NCI-H1417 treated with DMSO at 0.1 percent for 48 hours (cell line): ENCODE measurements at places on chromosomes 6 and 20.

DNA sequence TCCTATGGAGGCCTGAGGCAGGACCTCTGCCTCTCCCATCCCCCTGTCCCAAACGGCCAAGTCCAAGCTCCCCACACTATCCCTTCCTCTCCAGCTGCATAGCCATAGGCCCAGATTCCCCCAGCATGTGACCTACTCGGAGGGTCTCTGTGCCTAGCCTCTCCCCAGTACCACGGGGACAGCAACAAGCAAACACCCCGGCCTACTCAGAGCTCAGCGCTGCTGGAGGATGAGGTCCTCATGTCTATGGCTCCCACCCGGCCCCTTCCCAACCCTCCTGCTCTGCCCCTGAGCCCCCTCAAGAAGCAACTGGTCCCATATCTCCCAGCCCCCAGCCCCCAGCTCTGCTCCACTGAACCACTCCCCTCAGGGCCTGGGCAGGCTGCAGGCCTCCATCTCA lies 24.2 kb downstream of the RNASET2 start:
- no peak for DNase-seq

GRCh38 chr6:24052590-24052961 lies 73.4 kb upstream of the NRSN1 start:
- DNase-seq = no peak

GRCh38 chr6:161748535-161749416 lies 474.9 kb upstream of the AGPAT4 start:
- DNase-seq = no peak

DNA sequence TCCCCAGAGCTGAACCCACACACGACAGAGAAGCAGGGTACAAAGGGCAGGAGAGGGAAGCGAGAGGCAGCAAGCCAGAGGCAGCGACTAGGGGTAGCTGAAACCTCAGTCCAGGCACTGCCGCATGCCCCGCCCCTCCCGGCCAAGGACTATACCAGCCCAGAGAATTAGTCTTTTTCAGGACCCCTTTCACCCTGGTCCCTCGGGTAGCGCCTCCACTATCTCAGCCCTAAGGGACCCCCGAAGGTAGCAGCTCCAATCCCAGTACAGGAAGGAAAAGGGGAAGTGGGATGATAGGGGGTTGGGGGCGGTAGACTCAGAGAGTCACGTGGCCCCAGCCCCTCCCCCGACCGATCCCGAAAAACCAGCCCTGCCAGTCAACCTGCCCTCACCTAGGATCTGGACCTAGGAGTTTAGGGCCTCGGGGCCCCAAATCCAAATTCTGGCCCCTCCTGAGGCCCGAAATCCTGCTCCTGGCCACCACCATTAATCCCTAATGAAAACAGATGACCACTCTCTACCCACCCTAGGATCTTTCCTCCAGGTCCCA lies 1.3 kb downstream of the RGL2 start:
- no peak for DNase-seq

- DNase-seq = peak; percentile 56
These were observed 195.9 kb downstream of the CDH4 start for GRCh38 chr20:61447952-61448351.

GRCh38 chr6:15845492-15845891 lies 182.7 kb upstream of the DTNBP1 start:
- DNase-seq = no peak

GRCh38 chr6:51570168-51570921 lies 517.1 kb downstream of the PKHD1 start:
- DNase-seq = no peak

GRCh38 chr6:168602576-168602975 lies 161.6 kb downstream of the SMOC2 start:
- no peak for DNase-seq

- no peak for DNase-seq
These were observed 43.6 kb downstream of the ANKEF1 start for GRCh38 chr20:10078403-10078802.

DNA sequence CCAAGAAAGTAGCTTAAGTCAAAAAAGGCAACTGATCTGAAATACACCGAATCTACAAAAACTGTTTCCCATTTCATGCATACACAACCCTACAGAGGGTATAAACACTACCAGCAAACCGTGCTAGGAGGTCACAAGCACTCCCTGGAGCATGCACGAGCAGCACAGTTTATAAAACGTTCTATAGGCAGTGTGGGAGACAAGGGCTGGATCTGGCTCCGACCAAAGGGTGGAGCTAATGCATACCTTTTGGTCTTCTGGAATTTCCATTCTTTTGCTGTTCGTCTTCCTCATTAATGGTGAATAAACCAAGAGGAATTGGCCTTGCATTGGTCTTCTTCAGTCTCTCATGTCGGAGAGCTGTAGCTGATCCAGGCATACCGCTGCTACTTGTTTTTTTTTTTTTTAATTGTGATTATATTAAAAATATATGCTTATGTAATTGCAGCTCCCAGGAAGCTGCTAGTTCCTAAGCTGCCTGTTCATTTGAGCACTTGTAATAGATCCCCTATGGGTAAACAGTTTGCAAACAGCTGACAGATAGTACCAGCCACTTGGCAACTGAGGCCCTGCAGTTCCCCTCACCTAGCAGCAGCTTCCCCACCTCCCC lies 24.5 kb downstream of the MAP7 start:
- DNase-seq = peak; percentile 53

GRCh38 chr20:10352934-10353824 lies 80.8 kb downstream of the MKKS start:
- no peak for DNase-seq

GRCh38 chr6:83927470-83927869 lies 68.0 kb downstream of the CYB5R4 start:
- DNase-seq = no peak

DNA sequence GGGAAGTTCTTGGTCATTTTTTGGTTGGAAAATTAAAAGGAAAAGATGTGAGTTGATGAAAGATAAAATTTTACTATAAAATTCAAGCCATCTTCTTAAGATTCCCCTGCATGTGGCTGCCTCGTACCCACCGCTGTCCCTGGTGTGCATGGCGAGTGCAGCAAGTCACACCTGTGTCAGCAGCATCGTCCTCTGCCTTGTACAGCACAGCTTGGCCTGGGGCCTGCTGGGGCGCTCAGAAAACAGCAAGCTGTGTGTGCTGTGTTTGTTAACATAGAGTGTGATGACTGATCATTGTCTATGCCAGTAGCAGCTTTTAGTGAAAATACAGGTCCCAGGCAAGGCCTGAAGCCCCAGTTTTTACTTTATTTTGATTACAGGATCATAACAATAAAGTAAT lies 56.7 kb downstream of the FAM120B start:
- DNase-seq = no peak

DNA sequence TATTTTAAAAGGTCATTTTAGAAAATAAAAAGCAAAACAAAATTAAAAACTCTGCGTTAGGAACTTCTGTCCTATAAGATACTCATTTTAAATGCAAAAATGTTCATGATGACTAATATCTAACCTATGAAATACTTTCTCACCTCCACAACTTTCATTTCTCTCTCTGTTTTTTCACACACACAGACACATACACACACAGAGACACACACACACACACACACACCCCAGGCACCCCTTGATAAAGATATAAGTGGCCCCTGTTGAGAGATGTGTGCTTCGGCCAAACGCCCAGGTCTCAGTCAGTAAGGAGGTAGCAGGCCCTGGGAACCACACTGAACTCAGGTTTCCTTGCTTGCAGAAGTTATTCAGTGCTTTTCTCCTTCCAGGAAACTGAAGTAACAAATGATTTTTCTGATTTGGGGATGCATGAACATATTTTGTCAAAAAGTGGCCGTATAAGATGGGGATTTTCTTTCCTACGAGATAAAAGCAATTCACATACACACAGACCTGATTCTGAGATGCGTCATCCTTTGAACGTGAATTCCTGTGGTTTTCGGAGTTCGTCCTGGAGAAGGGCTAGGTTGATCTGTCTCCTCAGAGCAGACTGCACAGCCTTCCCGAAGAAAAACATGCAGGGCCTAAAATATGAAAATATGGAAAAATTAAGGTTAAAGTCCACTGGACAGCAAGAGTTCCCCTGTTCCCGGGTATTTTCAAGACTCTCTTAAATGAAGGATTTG lies 306.8 kb upstream of the FOXQ1 start:
- DNase-seq = no peak

- no peak for DNase-seq
These were observed at the start of gene POPDC3 for GRCh38 chr6:105179244-105180065. Gene POPDC3 (minus strand): TSS chr6:105180014. CDS start chr6:105161909, 18,105 bp downstream.

DNA sequence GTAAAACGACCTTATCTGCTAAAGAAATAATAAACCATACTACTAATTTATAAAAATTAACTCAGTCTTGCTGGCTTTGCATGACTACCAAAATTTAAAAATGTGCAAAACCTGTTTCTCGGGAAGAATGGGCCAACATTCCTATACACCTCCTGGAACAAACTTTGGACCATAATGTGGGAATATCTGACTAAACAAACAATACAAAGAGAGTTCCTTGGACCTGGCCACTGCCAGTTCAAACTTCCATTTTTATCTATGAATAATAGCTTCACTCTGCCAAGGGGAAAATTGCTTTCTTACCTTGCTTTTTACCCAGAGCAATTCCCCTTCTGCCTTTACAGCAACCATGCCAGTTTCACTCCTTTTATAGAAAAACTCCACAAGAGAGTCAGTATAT lies 38.7 kb upstream of the POU5F1 start:
- no peak for DNase-seq

DNA sequence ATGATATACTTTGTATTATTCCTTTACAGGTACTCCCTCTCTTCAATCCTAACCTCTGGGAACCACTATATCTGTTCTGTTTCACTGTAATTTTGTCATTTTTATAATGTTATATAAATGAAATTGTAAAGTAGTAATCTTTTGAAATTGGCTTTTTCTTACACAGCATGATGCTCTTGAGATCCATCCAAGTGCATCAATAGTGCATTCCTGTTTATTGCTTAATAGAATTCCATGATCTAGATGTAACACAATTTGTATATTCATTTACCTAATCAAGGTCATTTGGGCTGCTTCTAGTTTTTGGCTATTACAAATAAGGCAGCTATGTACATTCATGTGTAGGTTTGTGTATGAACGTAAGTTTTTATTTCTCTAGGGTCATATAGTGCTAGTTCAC lies 174.6 kb downstream of the KHDC1L start:
- DNase-seq = no peak

GRCh38 chr20:10216146-10216791 lies 2.4 kb upstream of the SNAP25 start:
- DNase-seq = no peak

- no peak for DNase-seq
These were observed 202.1 kb upstream of the SNX9 start for GRCh38 chr6:157620944-157621343.

GRCh38 chr6:137602313-137603197 lies 108.4 kb upstream of the OLIG3 start:
- no peak for DNase-seq

- no peak for DNase-seq
These were observed 1.6 kb downstream of the SRSF6 start for GRCh38 chr20:43459022-43459942.

GRCh38 chr6:132209351-132209750 lies 191.9 kb downstream of the MOXD1 start:
- DNase-seq = no peak

DNA sequence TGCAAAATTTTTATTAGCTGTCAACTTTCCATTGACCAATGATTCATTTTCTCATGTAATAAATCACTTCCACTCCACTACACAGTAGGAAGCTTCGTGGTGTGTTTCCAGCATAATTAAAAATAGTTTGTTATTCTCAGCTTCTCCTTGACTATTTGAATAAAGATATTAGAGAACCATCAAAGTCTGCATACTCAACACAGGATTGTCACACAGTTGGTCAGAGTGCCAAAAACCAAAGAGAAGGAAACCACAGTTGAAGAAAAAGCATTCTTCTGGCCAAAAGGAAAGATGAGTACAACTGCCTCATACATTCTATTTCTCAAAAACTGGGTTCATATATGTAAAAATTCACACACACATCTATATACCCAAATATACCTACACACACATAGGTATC lies 455.1 kb upstream of the HSF2 start:
- no peak for DNase-seq

DNA sequence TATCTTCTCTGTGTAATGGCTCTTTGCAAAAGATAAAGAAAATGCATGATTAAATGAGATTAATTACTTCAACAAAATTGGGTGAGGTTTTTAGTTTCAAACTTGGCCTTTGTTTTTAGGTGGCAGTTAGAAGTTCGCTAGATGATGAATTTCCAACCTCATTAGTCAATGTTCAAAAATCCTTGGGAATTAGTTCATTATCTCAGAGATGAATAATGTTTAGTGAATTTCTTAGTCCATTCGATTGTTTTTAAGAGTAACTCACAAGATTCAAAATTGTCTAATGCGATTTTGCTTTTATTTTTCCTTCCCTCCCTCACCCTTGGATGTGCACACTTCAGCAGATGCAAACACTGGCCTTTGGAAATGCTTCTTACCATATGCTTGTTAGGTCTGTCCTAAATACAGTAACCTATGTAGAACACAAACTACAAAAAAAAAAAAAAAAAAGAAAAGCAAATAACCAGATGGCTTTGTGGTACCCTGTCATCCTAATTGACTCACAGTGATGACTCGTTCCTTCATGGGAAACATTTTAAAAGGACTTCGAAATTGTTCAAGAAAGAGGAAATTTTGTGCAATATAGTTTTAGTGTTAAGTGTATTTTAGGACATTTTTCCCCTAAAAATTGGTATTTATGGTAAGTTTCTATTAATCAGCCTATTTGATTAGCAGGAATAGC lies 66.7 kb downstream of the FAM229B start:
- DNase-seq = no peak

DNA sequence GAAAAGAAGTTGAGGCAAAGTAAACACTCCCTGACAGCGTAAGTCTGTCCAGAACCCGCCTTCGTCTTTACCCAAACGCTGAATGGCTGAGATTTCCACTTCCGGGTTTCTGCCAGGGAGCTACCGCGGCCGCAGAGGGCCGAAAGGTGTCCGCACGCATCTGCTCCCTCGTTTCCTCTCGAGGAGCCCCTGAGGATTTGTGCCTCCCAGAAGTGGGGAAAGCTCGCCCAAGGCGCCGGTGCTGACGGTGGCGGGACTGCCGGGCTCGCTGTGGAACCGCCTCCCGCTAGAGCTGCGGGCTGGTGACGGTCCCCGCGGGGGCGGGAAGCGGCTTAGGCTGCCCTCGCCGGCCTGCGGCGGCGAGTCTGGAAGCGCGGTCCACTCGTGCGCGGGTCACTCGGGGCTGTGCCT lies 1760.2 kb upstream of the DEFB115 start:
- DNase-seq = peak; percentile 69

GRCh38 chr20:47059536-47059935 lies 164.9 kb downstream of the EYA2 start:
- no peak for DNase-seq

- DNase-seq = no peak
These were observed 36.4 kb upstream of the SOX4 start for GRCh38 chr6:21556968-21557721.

- DNase-seq = no peak
These were observed 123.1 kb downstream of the VEGFA start for GRCh38 chr6:43893073-43893472.

GRCh38 chr6:133997267-133997666 lies 44.2 kb downstream of the TBPL1 start:
- no peak for DNase-seq
